K562 (cell line): ENCODE measurements at places on chromosomes 7 and 10.

DNA sequence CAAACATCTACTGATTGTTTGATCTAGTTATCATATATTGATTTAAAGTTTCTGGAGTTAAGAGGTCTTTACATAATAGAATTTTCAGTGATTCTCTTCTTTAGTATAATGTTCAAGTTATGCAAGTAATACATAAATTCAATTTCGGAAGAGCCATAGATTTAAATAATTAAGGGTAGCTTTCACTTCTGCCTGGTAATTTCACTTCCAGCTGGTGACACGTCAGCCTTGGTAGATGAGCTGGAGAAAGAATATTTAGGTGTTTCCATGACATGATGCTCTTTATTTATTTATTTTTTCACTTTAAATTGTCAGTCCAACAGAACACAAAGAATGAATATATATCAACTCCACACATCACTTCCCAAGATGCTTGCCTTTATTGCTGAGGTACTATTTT lies 5.2 kb upstream of the OTUD1 start:
- no peak for DNase-seq

GRCh38 chr7:123674399-123675180 lies 18.9 kb downstream of the LMOD2 start:
- DNase-seq, result no peak

- DNase-seq, result no peak
Observed at GRCh38 chr7:67821116-67821515, 824.5 kb downstream of the TYW1 start.

- DNase-seq, result no peak
Observed at GRCh38 chr7:16062269-16062668, 359.1 kb downstream of the CRPPA start.

DNA sequence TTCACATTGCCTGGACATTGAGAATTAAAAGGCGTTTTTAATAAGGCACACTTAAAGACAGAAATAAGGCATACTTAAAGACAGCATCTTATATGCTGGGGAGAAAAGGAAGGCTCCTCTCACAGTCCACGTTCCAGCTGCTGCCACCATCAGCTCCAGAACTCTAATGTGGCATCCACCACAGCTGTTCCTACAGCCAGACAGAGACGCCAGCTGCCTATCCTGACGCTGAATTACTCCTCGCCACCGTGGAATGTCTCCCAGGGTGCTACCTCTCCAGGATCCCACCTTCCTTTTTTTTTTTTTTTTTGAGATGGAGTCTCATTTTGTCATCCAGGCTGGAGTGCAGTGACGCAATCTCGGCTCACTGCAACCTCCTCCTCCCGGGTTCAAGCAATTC lies 30.8 kb downstream of the SLC37A3 start:
- DNase-seq, result no peak

DNA sequence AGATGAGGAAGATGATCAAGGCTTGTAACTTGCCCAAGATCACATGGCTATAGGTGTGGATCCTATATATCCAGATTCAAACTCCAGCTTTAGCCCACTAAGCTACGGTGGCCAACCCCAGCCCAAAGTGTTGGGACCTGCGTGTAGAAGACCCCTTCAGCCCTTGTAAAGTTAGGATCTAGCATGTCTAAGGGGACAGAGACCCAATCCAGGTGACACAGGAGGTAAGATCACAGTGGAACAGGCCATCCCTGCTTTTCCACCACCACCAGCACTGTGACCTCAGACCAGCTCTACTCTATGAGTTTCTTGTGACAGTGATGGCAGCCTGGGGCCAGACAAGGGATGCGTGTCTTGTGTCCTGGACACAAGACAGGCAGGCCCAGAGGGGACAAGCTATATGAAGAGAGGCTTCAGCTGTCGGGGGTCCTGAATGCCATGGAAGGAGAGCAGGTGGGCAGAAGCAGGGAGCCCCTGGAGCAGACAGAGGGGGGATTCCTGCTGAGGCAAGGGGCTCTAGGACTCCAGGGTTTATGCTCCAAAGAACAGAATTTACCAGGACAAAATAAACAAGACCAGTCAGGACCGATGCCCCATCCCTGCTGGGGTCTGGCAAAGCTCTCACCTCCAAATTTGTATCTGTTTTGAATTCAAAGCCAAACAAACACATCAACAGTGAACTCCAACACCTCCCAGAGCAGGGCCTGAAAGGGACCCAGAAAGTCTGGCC lies 10.4 kb downstream of the GPRIN2 start:
- no peak for DNase-seq

GRCh38 chr7:20064974-20065862 lies 152.0 kb downstream of the MACC1 start:
- no peak for DNase-seq

DNA sequence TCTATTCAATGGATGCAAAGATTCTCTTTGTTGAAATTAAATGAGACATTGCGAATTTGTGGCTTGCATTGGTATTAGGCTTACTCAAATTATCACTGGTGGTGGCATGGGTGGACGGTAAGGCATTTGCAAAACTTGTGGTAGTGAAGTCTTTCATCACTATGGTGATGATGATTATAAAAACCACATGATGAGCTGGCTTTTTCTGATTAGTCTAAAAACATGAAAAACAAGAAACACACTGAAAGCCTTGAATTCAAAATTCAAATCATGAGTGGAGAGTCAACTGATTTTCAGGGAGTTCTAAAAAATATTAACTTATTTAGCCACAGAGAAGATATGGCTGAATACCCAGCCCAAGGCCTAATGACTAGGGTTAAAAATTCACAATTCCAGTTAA lies 99.8 kb upstream of the HGF start:
- DNase-seq, result no peak

DNA sequence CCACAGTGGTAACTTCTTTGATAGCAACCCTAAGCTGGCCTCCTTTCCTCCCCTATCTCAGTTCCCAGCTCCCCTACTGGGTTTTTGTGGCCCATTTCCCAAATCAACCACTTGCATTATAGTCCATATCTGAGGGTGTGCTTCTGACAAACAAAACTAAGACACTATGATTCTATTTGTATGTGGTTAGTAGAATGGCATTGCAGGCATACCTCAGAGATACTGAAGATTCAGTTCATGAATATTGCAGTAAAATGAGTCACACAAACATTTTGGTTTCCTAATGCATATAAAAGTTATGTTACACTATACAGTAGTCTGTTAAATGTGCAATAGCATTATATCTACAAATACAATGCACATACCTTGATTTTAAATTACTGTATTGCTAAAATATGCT lies 15.4 kb upstream of the TMEM243 start:
- DNase-seq, result no peak

DNA sequence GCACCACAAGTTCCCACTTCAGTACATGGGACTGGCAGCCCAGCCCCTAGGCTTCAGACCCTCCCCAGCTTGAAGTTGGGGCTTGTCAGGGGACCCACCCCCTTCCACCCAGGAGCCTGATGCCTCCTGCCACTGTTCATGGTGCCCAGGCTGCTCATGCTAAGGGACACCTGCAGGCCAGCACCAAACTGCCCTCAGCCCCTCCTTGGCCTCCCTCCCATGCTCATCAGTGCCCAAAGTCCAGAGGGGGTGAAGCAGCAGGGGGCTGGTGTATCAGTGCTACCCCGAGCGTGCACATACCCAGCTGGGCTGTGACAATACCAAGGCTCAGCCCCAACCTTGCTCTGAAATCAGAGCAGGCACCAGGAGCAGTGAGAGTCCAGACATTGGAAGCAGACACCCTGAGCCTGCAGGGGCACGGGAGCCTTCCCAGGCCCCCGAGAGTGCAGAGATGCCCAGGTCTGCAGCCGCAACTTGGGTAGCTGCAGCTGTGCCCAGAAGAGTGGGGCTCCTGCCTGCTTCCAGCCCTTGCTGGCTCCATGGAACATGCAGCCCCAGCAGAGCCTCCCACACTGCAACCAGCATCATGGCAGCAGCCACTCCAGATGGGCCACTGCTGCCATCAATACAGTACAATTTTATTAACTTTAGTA lies 79.0 kb downstream of the MTERF1 start:
- no peak for DNase-seq

GRCh38 chr10:126407831-126408230 lies 19.6 kb upstream of the ADAM12 start:
- no peak for DNase-seq

DNA sequence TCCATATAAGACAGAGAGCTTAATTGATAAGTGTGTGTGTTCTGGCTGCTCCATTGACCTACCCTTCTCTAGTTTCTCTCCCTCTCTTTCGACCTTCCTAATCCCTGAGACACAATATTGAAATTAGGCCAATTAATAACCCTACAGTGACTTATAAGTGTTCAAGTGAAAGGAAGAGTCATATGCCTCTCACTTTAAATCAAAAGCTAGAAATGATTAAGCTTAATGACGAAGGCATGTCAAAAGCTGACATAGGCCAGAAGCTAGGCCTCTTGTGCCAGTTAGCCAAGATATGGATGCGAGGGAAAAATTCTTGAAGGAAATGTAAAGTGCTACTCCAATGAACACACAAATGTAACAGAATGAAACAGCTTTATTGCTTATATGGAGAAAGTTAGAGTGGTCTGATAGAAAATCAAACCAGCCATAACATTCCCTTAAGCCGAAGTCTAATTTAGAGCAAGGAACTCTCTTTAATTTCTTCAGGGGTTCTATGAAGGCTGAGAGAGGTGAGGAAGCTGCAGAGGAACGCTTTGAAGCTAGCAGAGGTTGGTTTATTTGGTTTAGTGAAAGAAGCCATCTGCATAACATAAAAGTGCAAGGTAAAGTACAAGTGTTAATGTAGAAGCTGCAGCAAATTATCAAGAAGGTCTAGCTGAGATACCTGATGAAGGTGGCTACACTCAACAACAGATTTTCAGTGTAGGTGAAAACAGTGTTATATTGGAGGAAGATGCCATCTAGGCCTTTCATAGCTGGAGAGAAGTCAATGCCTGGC lies 53.8 kb downstream of the ST7 start:
- no peak for DNase-seq

- no peak for DNase-seq
Observed at GRCh38 chr10:486666-487322, 202.7 kb downstream of the DIP2C start.

- no peak for DNase-seq
Observed at GRCh38 chr7:139431010-139431409, 52.5 kb downstream of the KLRG2 start.

DNA sequence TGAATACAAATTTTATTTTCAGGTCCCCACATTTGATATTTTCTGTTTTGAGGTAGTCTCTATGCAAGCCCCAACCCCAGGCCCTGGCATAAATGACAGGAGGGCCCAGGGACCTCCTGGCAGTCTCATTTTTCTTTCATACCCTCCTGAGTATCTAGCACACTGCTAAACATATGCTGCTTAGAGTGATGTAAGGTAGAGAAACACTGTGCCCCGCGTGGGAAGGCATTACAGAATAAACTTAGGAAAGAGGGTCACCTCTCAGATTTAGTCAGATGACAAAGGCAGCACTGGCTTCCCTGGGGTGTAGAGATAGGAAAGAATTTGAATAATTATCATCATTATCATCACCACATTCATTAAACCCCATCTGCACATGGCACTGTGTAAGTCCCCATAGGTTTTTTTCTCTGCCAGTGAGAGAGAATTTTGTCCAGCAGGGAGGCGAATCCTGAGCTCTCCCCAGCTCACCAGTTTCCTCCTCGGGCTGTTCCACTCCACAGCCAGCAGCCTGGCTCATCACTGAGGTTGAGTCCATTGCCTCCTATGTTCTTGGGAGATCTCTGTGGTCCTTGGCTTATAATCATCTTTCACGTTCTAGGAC lies 507.3 kb upstream of the GALNT17 start:
- DNase-seq, result no peak

DNA sequence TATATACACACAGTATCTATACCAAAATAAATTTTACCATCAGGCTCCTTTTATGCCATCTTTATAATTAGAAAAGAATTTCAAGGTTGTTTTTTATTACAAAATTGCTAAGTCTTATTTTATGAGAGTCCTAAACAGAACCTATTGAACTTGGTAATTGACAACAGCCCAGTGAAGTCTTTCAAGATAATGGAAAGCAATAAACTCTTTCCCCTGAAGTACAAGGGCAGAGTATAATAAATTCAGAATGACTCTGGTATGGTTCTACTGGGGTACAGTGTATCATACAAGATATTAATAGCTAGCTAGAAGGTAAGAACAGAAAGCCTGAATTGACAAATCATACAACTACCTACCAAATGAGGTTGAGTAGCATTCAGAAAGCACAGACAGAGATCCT lies 26.2 kb upstream of the CUBN start:
- DNase-seq, result no peak

- DNase-seq, result no peak
Observed at GRCh38 chr10:49613882-49614241, at the start of gene CHAT. Gene CHAT (plus strand): TSS chr10:49614037. CDS start chr10:49614190, 153 bp downstream.

GRCh38 chr10:78616125-78616695 lies 452.6 kb upstream of the ZMIZ1 start:
- no peak for DNase-seq

GRCh38 chr7:43136064-43136463 lies 23.6 kb downstream of the HECW1 start:
- DNase-seq, result no peak

GRCh38 chr10:129199826-129200225 lies 267.2 kb upstream of the MGMT start:
- no peak for DNase-seq

DNA sequence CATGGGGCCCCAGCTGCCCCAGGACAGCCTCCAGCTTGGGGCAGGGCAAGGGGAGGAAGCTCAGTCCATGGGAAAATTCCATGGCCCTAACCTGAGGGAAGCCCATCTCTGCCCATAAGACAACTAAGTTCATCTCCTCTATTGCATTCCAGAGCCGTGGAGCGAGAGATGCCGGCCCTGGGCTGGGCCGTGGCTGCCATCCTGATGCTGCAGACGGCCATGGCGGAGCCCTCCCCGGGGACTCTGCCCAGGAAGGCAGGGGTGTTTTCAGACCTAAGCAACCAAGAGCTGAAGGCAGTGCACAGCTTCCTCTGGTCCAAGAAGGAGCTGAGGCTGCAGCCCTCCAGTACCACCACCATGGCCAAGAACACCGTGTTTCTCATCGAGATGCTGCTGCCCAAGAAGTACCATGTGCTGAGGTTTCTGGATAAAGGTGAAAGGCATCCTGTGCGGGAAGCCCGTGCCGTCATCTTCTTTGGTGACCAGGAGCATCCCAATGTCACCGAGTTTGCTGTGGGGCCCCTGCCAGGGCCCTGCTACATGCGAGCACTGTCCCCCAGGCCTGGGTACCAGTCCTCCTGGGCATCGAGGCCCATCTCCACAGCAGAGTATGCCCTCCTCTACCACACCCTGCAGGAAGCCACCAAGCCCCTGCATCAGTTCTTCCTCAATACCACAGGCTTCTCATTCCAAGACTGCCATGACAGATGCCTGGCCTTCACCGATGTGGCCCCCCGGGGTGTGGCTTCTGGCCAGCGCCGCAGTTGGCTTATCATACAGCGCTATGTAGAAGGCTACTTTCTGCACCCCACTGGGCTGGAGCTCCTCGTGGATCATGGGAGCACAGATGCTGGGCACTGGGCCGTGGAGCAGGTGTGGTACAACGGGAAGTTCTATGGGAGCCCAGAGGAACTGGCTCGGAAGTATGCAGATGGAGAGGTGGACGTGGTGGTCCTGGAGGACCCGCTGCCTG lies 4.3 kb downstream of the AOC1 start:
- no peak for DNase-seq

DNA sequence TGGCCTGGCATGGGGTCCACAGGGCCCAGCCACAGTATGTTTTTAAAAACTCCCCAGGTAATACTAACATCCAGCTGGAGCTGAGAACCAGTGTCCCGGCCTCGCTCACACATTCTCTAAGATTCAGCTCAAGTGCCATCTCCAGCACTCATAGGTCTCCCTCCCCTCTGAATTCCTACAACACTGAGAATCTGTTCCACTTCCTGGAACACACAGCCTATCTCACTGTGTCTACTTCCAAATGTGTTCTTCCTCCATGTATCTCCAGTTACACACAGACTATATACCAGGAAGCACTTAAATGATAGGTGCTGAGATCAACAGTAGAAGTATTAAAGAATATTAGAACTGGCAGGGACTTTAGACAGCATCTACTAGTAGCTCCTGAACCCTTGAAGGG lies 10.7 kb downstream of the GOT1 start:
- DNase-seq, result no peak
